Hippocampal formation (tissue), 2 donors: ENCODE measurements at places on chromosomes 2 and 18.

DNA sequence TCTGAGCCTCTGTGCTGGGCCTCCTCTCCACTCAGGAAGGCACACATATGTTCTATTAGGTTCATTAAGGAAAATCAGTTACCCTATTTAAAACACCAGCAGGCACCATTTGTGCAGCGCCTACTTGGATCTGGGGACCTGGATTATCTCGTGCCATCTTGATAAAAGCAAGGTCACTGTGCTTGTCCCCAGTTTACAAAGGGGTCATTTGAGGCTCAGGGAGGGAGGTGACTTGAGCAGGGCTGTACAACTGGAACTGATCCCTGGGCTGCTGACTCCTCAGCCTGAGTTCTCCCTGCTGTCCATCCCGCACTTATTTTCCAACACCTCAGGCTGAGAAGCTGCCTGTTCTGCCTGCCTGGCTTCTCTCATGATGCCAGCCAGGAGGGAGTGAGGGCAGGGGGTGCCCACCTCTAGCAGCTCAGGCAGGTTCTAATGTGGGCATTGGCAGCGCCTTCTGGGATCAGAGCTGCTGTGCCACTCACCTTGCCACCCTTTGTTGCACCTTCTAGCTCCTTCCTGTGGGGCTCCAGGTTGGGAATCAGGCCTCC is 120.3 kb downstream of the GLI2 start:
- DNase-seq: no peak

DNA sequence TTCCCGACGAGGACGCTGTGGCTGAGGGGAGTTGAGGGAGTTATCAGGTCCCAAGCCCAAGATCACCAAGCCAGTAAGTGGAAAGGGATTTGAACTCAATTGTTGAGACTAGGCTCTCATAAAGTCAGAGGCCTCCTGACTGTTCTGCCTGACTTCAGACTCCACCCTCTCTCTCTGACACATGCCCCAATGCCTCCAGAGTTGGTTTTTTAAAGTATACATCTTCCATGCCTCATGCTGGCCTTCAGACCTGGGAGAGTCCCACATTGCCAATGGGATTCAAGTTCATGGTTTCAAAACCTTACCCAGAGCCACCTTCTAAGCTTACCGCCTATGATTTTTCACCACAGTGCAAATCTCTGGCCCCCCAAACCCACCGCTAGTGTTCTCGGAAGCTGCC is 100.8 kb downstream of the RTN4 start:
- DNase-seq: no peak

GRCh38 chr2:84320940-84321339 is 138.1 kb downstream of the SUCLG1 start:
- no peak for DNase-seq

GRCh38 chr2:112159454-112159921 is 21.3 kb downstream of the FBLN7 start:
- DNase-seq: no peak

GRCh38 chr18:38993342-38993741 is 1427.7 kb upstream of the CELF4 start:
- DNase-seq: no peak

DNA sequence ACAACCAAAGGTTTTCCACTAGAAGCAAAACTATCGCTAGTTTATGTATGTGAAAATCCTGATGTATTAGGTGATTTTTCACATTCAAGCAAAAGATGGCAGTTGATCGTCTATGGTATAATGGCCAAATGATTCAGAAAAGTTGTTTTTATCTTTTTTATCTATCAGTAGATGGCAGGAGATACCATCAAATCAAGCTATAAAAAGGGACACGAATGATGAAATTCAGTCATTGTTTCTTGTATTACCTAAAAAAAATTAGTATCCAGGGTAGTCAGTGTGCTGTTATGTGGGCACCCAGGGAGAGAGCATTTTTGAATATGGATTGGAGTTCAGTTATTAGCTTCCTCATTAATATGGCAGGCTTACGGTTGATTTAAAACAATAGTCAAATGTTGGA is 22.9 kb upstream of the CAVIN2 start:
- no peak for DNase-seq

DNA sequence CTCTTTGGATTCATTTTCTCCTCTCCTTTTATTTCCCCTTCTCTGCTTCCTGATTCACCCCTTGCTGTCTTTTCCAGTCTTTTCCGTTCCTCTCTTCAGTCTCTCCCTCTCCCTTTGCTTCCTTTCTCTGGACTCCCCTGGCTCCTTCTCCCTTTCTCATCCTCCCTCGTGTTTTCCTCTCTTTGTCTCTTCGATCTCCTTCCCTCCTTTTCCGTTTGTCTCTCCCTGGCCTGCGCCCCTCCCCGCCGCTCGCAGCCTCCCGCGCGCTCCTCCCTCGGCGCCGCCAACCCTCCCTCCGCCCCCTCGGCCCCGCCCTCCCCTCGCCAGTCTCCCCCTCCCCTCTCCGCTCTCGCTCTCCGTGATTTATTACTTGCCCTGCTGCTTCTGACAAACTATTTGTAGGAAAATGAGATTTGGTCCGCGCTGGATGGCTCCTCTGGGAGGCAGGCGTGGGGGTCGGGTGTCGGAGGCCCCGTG is 46.0 kb upstream of the PAX8 start:
- no peak for DNase-seq

- no peak for DNase-seq
Observed at GRCh38 chr2:129233751-129234406, 745.6 kb upstream of the RAB6C start.

GRCh38 chr2:105486762-105487141 is 87.9 kb upstream of the FHL2 start:
- DNase-seq: no peak

GRCh38 chr2:134178138-134178877 is 75.6 kb upstream of the MGAT5 start:
- no peak for DNase-seq

DNA sequence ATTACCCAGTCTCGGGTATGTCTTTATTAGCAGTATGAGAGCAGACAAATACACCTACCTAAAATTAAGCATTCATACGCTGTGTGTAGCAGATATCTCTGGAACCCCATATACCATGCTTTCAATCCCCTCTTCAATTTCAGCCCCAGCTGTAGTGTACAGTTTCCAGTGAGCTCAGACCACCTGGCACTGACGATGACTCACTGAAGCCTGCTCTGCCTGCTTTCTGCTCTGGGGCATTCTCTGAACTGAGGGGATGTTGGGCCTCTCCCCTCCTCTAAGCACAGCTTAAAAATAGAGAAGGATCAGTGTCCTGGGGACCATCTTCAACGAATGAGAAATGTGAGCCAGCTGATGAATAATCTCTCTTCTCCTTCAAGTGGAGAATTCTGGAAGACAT is 8.7 kb upstream of the CCL20 start:
- DNase-seq: no peak

DNA sequence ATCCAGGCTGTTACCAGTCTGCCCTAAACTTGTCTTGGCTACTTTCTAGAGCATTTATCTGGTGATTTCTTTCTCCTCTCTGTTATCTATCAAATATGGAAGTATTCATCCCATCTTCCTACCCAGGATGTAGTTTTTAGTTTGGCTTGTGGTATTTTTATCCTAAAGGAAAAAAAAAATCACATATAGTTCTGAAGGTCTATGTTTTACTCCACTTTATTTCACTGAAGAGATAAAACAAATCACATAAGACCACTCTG is 62.2 kb downstream of the PXDN start:
- DNase-seq: no peak

DNA sequence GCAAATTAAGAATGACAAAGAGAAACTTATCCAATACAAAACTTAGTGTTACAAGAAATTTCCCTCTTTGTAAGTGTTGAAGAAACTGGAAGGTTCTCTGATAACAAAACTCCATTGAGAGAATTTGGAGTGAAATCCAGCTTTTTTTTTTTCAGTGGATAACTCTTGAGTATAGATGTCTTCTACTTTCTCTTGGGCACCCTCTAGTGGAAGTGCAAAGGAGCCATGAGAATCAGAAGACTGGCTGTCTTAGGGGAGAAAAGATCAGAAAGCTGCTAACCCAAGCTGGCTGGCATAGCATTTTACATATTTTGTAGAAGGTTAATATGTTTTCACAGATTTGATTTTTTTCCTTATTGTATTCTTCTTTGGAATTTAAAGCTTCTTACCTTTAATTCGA is 138.8 kb upstream of the SATB2 start:
- DNase-seq: no peak

DNA sequence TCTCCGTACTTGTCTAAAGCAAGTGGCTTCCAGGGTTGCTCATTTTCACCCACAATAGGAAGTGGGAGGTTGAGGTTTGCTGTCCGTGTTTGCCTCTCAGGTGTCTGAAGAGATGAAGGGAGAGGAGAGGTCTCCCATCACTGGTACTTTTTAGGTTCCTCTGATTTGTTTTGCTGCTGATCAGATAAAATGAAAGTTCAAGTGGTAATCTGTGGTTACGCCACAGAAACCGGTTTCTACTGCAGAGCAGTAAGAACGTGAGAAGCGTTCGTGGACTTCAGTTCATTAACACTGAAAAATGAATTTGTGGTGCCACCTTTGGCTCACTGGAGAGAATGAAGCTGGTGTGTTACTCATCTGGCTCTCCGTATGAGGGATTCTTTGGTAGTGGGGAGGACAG is 118.2 kb downstream of the GBX2 start:
- DNase-seq: no peak

DNA sequence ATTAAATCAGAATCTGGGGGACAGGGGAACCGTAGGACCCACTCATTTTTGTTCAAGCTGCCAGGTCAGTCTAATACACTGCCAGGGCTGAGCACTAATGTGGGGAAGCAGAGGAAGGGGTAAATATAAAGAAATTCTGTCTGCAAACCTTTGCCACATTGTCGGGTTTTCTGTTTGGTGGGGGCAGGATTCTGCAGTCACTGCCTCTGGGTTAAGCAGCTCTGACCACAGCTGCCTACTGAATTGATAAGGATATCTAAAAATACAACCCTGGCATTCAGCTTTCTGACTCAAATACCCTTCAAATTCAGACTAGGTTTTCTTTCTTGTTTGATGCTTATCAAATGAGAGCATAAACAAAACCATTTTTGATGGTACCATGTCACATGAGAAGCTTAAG is 6.0 kb downstream of the DNER start:
- DNase-seq: no peak

DNA sequence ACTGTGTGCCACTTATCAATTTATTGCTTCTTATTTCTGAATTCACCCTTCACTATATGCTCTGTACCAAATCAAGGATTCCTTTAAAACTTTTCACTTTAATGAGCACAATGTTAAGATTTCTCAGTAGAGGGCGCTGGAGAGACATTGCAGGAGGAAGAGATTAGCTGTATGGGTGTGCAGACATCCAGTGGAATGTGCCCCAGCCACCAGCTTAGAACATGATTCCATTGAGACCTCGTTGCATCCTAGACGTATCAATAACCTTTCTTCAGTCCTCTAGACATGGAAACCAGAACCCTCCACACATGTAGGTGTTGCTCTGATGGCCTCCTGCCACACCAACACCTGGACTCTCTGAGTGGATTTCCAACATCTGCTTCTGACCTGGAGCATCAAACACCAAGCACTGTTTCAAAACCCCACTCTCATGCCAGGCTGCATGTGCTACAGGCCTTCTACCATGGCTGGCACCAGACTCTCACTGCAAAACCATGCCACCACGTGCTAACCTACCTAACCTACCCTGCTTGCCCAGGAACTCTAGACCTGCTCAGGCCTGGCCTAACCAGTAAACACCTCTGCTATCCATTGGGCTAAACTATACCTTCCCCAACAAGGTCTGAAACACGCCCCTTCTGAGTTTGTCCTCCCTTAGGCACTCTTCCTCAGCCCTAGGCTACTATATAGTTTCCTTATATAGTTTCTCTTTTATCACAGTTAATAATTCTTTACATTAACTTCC is 633.2 kb upstream of the PKDCC start:
- DNase-seq: no peak

GRCh38 chr2:25078170-25079049 is 36.5 kb downstream of the EFR3B start:
- DNase-seq: no peak

DNA sequence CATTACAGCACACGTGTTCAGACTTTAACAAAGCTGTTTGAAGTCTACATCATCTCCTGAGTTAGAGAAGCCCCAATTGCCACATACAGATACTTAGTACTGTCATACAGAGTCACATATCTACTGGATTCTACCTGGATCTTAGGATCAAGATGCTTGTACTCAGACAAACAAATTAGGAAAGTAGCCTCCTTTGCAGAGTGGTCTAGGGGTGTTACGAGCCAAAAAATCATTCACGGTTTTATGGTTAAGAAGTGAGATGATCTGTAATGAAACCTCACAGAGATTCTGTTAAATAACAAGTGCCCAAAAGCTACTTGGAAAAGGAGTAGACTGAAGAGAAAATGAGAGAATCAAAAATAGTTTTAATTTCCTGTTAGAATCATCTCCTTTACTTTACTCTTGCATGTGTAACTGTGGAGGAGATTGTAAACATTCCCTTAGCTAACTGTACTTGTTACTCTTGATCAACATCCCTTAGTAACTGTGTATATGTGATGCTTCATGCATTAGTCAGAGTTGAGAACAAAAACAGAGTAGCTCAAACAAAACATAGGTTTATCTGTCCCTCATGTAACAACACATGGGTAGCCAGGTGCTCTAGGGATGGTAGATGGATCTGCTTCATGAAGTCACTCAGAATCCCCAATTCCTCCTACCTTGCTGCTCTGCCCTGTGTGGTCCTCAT is 16.4 kb upstream of the IL1RL1 start:
- no peak for DNase-seq

- no peak for DNase-seq
Observed at GRCh38 chr2:96550787-96551604, 14.4 kb downstream of the ARID5A start.

DNA sequence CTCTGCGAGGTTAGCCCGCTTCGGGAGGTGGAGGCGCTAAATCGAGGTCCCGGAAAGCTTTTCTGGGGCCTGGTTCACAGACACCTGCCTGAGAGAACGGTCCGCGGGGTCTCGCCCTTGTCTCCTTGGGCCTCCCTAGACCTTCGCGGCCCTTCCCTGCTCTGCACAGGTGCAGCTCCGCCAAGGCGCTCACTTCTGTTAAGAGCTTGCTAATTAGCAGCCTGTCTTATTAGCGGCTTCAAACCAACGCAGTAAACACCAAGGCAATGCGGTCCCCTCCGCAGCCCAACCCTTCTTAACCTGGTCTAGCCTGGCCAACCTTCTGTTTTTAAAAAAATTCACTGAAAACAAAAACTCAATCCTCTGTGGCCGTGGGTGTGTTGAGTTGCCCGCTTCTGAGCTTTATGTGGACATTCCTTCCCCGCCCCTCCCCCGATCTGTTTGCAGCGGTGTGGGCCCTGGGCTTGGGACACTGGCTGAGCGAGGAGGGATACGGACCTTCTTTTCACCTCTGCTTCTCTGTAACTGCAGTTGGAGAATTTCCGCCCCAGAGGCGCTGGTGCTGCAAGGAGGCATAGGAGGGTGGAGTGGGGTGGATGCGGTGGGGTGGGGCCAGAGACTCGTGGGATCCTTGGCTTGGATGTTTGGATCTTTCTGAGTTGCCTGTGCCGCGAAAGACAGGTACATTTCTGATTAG is 3.4 kb upstream of the HOXD4 start:
- DNase-seq: no peak

GRCh38 chr2:10932345-10933151 is 20.8 kb downstream of the KCNF1 start:
- DNase-seq: no peak
